ENCODE measurements at places on chromosomes 16 and 17.

- no peak for DNase-seq
Measured at GRCh38 chr16:22948603-22949368, 134.8 kb downstream of the HS3ST2 start.

GRCh38 chr17:29616300-29617048 lies 6.2 kb downstream of the CORO6 start:
- no peak for DNase-seq

DNA sequence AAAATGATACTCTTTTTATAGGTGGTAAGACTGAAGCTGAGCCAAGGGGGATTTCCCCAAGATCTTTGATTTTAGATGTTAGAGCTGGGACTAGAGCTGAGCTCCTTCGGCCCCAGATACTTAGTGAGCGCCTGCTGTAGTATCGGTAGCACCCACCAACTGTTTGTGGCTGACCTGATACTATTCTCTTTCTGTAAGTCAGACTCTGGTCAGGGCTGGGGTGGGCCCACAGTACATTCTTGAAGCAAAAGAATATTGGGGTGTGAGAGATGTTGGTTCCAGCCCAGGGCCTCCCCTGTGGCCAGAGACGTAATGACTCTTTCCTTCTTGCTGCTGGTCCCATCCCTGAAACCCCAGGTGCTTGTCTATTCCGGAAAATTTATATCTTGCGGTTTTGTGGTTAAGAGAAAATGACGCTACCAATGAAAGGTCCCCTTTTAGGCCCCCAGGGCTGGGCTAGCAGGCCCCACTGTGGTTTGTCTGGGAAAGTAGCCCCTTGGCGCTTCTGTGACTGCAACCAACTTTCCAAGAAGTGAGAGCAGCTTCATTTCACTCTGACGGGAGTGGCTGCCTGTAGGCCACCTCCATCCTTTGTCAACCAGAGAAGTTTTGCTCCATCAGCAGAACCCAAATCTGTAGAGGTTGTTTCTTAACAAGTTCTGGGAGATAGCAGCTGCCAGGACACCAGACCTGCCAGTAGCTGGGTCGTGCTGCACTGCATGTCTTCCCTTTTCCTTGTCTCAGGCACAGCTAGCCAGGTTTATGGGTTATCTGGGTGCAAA lies 86.4 kb upstream of the LGALS9 start:
- no peak for DNase-seq

GRCh38 chr16:4454623-4455022 lies 19.8 kb downstream of the NMRAL1 start:
- DNase-seq, result no peak

DNA sequence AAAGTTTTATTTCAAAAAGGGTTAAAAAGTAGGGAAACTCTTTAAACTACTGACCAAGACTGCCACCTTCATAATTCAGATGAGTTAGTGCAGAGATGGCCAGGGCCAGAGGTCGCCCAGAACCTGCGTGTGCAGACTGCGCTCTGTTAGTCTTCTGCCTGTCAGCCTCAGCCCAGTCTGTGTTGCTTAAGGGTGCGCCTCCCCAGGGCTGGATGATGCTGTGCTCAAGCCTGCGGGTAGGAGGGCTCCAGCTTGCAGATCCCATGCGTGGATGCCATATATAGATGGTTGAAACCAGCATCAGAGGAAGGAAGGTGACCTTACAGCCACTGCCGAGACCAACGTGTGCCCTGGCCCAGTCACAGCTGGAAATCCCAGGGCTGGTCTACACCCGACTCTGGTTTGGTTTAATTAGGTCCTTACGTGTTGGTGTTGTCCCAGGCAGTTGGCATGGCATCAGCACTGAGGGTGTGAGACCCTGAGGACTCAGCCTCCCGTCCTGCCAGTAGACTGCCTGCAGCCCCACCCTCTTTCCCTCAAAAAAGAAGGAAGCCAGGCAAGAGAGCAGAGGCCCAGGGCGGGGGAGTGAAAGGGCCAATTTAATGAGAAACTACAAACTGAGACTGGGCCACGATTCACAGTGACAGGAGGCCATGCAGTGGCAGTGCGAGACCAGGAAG lies 27.7 kb downstream of the CDIP1 start:
- no peak for DNase-seq

GRCh38 chr17:64005734-64006167 lies 7.6 kb downstream of the PRR29 start:
- no peak for DNase-seq

DNA sequence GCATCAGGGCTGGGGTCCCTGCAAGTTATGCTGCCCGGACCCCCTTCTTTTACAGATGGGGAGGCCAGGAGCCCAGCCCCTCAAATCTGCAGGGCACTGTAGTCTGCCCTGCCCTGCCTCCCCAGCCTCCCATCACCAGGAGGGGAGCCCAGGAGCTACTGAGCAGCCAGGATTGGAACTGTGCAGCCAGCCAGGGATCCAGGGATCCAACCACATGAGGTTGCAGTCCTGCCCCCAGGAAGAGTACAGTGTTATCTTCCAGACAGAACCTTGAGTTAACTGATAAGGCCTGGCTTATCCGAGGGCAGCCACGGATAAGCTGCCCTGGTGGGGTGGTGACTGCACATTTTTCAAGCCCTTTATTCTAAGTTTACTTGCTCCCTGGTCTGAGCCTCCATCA lies 11.4 kb upstream of the NDRG4 start:
- no peak for DNase-seq

Data from stimulated activated CD8-positive, alpha-beta memory T cell treated with anti-CD3 and anti-CD28 coated beads, Interleukin-7, amount 100 ng/mL, for 1 hour (primary cell).